ENCODE measurements at places on chromosomes 3 and 15.

DNA sequence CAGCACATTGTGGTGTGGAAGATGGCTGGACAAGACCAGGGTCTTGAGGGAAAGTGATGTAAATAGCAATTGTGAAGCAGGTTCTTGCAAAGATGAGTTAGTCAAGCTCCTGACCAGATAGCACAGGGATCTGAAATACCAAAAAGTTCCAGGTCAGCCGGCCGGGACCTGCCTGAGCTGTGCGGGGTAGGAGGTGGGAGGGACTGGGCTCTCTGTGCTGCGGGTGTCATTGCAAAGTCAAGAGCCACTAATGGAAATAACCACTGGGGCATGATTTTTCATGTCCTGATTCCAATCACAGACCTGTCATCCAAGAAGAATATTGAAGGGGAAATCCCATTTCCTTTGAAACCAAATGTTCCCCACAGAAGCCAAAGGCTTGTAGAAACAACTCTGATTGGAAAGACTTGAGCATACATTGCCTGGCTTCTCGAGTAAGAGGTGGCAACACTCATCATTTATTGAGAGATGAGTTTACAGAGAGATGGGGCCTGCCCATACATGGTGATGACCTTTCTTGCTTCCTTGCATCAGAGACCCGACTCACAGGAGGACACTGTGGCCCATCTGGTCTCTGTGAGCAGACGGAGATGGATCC, 44.2 kb upstream of the KY start:
- no peak for DNase-seq

GRCh38 chr3:46282696-46283095, 40.4 kb downstream of the CCR3 start:
- no peak for DNase-seq

GRCh38 chr3:194374935-194375334, 5.4 kb upstream of the LRRC15 start:
- DNase-seq: no peak

- no peak for DNase-seq
Observed at GRCh38 chr3:24166515-24166914, 221.4 kb downstream of the NR1D2 start.

DNA sequence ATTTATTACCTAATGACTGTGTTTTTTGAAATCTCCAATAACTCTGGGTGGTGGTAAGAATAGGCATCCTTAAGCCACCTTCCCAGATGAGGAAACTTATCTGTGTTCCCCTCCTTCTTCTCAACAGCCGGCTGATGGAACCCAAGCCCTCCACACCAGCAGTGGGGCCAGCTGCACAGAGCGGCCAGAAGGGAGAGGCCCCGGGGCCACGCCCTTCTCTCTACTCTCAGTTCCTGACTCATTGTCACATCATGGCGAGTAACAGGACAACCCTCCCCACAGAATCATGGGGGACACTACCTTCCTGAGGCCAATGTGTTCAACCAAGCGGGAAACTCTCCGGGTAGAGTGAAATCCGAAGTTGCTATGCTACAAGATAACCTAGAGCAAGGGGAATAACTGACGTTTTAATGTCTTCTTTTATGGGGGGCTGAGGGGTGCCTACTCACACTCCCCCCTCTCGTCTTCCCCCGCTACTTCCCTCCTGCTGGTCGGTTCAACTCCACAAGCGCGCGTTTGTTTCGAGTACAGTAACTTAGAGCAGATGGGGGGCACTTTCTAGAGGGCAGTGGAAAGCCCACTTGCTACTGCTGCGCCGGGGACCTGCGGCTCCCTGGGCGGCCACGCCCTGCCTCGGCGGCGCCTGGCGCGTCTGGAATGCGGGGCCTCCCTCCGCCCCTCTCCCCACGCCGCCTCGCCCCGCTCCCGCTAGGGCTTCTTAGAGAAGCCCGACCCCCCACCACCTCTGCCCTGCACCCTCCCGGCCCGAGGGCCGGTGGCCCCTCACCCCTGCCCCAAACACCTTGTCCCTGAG, 621 bp downstream of the ANXA2 start:
- DNase-seq: no peak

- no peak for DNase-seq
Observed at GRCh38 chr3:179882292-179882691, 154.4 kb downstream of the PEX5L start.

GRCh38 chr15:99076555-99077308, 28.1 kb upstream of the SYNM start:
- no peak for DNase-seq

GRCh38 chr3:134601539-134602439, 49.0 kb downstream of the KY start:
- DNase-seq: no peak

- no peak for DNase-seq
Observed at GRCh38 chr15:81161851-81162250, 27.8 kb downstream of the CFAP161 start.

DNA sequence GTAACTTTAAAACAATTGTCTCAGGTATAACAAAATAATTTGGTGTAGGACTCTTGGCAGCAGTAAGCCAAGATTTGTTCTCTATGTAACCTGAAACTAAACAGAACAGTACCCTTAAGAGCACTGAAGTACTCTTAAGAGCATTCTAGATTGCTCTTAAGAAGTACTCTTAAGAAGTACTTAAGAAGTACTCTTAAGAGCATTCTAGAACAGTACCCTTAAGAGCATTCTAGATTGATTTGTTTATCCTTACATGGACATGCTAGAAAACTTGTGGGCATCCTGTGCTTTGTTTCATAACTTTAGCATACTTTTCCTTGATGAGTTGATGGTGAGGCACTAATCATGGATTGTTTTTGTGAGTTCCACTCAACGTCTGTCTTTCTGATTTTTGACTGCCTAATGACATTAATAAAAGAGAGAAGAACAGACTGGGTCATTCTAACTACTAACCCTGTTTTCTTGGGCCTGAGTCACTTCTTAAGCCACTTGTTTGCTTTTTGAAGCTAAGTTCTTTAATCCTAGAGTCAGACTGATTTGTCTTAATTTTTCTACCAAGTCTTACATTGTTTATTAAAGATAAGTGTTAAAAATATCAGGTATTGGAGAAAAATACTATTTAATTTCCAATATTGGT, 57.2 kb upstream of the UTS2B start:
- no peak for DNase-seq

Measured in stimulated activated CD8-positive, alpha-beta memory T cell treated with anti-CD3 and anti-CD28 coated beads, Interleukin-4, amount 100 ng/mL, for 4 hours (primary cell).